HuH-7.5 (cell line): ENCODE measurements at places on chromosomes 5 and 9.

DNA sequence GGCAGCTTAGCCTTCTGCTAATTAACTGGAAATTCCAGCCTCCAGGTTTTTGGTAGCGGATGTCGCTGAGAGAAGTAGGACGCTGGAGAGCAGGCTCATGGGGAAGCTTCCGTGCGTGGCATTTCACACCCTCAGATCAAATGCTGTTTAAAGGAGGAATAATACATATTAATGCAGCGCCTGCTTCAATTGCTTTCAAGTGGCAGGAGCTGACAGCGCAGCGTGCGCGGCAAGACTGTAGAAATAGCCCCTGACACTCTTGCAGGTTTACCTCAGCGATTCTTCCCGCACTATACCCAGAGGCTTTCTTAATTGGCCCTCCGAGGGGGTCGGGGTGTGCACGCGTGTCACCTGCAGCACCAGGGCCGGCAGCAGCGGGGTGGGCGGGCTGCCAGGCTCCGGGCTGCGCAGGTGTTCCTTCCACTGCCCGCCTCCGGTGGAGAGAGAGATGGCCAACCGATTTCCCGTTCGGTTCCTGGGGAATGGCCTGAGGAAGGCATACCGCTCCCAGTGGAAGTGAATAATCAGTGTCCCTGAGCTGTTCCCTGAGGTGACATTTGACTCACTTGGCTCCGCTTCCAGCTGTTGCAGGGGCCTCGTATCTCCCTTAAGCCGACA lies 427.9 kb downstream of the KCTD16 start:
- no peak for DNase-seq

GRCh38 chr5:3430691-3431090 lies 164.9 kb upstream of the IRX1 start:
- no peak for DNase-seq

- no peak for DNase-seq
These were observed 55.6 kb upstream of the TESK1 start for GRCh38 chr9:35549441-35549840.

GRCh38 chr5:73180566-73180965 lies 7.6 kb downstream of the TMEM174 start:
- DNase-seq, result no peak

DNA sequence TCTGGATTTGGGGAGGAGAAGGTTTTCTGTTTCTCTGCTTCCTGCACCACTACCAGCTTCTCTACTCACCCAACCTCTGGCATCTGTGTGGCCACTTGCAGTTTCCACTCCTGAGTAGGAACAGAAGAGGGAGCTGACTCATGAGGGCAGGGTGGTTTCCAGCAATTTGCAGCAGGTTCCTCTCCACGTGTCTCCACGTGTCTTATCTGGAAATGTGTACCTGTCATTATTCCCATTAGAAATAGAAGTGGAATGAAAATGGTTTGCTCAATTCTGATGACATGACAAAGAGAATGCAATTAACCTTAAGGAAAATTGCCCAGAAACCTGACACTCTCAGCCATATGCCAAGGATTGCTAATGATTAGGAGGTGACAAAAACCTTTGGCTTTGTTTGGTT lies 33.0 kb downstream of the EGFLAM start:
- DNase-seq, result no peak

GRCh38 chr5:110096419-110096818 lies 406.7 kb downstream of the MAN2A1 start:
- no peak for DNase-seq
